ENCODE measurements at places on chromosomes 1 and 21.

GRCh38 chr1:2177541-2177940 is 17.0 kb downstream of the FAAP20 start:
- no peak for DNase-seq

DNA sequence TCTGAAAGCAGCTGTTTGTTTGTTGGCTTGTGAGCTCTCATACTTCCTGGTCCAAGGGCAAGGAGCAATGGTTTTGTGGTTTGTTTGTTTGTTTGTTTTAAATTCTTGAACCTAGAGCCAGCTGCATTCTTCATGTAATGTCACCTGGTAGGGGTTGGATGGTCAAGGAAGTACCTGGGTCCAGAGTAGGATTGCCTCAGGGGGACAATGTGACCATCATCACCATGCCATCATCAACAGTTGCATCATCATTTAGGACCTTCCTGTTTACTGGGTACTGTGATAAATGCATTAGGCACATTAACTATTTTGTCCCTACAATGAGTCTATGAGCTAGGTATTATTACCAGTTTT is 14.7 kb upstream of the MYOG start:
- no peak for DNase-seq

GRCh38 chr1:10497109-10497508 is 22.4 kb downstream of the PEX14 start:
- no peak for DNase-seq

- no peak for DNase-seq
Measured at GRCh38 chr1:205171369-205171768, 40.1 kb downstream of the DSTYK start.

- DNase-seq: no peak
Measured at GRCh38 chr1:235417086-235417697, 50.0 kb downstream of the TBCE start.

DNA sequence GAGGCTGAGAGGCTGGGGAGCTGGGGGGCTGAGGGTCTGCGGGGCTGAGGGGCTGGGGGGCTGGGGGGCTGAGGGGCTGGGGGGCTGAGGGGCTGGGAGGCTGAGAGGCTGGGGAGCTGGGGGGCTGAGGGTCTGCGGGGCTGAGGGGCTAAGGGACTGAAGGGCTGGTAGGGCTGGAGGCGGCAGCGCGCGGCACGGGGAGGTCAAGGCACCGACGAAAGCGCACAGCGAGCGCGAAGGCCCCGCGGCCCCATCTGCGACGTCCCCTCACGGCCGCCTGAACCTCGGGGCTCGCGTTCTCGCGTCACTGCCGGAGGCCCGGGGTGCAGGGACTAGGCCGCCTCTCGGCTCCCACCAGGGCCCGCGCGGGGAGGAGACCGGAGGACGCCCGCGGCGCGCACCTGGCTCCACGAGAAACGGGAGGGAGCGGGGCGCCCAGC is 356 bp downstream of the INTS11 start:
- no peak for DNase-seq

DNA sequence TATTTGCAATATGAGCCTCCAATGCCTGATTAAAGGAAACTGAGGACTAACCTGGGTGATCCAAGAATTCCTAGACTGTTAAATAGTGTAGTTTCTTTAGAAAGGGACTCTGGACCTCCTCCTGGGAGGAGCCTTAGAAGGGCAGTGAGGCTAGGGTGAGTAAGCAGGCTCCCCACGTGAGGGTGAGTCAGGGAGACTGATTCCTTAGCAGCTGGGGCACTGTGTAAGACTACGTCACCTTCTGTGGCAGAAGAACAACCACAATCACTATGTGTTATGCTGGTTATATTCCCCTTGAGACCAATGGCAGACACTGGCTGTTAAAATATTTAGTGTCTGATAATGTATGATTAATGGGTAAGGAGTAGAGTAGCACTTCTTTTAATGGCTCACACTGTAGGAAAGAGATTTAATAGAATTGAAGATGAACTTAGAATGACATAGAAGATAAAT is 53.3 kb upstream of the SYT14 start:
- no peak for DNase-seq

GRCh38 chr1:100628631-100629081 is 90.7 kb downstream of the GPR88 start:
- no peak for DNase-seq

DNA sequence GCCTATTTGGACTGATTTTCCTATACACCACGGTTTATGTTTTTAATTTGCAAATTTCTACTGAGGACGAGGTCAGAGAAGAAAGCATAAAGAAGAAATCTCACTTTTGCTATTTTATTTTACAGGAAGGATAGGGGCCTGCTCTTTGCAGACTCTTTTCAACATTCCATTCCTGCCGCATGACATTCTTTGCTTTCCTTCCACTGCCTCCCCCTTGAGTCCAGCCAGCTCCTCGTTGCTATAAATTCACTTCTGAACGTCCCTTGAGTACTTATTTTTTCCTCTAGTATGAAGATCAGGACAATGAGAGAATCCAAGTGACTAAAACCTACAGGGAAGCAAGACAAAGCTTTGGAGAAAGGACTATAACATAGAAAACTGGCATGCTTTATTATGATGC is 53.4 kb upstream of the PTGFR start:
- DNase-seq: no peak

DNA sequence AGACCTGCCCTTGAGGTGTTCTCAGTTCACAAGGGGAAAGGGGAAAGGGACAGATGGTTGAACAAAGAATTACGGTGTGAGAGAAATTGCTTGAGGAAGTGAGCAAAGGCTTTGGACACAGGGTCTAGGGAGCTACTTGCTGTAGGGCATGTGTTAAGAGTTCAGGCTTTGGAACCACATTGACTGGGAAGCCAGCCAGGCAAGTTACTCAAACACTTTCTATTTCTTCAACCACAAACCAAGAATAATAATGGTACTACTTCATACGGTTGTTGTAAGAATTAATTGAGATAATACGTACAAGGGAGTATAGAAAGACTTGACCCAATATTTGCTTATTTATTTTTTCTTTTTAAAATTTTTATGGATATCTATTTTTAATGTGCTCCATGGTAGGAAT is 26.6 kb downstream of the AK4 start:
- no peak for DNase-seq

- no peak for DNase-seq
Measured at GRCh38 chr1:189567890-189568289, 909.8 kb downstream of the BRINP3 start.

DNA sequence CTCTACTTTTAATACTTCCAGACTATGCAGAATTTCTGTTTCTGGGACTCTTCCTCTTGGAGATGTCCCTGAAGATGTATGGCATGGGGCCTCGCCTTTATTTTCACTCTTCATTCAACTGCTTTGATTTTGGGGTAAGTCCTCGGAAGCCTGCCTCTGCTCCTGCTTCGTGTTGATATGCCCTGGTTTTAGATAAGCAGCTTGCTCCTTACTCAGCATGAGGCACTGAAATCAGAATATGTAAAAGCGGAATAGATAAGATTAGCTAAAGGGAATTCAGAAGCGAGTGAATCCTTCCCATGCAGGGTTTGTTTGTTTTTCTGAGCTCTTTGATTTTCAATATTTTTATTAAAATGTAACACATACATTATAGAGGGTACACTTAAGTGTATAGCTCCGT is 234.7 kb downstream of the CACNA1E start:
- DNase-seq: no peak

- no peak for DNase-seq
Measured at GRCh38 chr1:202186327-202186726, 7.3 kb upstream of the LGR6 start.

GRCh38 chr21:42463861-42464515 is 32.0 kb downstream of the RSPH1 start:
- DNase-seq: no peak

- no peak for DNase-seq
Measured at GRCh38 chr1:28927266-28927647, 12.9 kb downstream of the EPB41 start.

DNA sequence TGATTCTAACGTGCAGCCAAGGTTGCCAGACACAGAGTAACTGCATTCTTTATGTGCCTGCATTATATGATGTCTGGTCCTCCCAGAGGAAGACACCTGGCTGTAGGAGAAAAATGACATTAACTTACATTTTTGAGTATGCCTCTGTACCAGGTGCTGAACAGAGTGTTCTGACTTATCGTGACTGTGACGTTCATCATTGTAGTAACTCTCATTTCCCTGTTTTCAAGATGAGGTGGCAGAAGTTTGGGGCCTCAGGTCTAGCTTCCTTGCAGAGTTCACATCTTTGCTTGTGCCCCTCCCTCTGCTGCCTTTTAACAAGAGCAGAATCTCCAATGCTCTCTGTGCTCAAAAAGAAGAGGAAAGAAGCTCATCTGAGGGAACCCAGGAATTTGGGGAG is 488.0 kb downstream of the AJAP1 start:
- DNase-seq: no peak

DNA sequence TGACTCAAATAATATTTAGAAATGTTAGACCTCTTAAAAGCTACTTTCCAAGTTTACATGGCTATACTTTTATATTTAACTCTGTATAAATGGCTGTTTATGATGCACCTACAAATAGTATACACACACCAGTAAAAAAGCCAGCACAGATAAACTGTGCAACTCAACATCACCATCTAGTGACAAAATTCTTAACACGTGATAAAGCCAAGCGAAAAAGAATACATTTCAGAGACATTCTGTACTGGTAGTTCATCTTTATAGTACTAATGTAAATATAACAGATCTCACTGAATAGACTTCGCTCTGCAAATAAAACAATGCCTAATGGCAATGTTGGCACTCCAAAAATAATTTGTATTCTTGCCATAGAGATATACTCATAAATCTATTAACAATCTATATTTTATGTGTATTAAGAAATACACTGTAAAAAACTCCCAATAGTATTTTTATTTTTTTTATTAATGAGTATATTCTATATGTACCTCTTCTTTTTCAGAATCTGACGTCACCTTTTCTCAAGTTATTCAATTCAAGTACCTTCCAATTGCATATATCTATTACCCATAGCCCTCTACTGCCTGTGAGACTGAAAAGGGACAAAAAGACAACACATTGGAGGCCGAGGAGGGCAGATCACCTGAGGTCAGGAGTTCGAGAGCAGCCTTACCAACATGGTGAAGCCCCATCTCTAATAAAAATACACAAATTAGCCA is 100.2 kb downstream of the DPYD start:
- DNase-seq: no peak

DNA sequence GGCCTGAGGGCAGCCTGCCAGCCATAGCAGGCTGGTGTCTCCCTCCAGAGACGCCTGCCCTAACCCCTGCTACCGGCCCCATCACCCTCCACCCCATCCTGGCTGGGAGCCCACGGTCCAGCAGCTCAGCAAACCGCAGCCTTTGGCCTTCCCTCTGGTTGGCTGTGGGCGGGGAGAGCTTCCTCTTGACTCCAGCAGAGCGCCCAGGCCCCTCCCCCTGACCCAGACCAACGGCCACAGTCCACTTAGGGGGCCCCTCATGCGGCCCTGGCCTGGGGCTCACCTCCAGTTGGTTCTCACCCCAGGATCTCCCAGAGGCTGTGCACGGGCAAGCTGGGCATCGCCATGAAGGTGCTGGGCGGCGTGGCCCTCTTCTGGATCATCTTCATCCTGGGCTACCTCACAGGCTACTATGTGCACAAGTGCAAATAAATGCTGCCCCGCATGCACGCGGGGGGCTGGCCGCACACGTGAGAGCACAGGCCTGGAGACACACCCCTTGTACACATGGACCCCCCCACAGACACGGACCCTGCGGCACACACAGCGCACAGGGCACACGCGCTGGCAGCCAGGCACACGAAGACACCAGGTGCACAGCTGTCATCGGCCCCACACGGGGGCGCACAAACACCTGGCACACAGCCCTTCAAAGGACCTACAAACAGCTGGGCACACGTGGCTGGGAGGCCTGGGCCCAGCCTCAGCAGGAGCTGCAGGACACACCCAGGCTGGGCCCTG is 3.1 kb downstream of the SMIM1 start:
- no peak for DNase-seq
